ENCODE measurements at places on chromosomes 1 and 21. TPM values are rescaled to one million over a fixed set of nuclear protein-coding genes. Genes with fewer than 3 reads are reported as not detected.

DNA sequence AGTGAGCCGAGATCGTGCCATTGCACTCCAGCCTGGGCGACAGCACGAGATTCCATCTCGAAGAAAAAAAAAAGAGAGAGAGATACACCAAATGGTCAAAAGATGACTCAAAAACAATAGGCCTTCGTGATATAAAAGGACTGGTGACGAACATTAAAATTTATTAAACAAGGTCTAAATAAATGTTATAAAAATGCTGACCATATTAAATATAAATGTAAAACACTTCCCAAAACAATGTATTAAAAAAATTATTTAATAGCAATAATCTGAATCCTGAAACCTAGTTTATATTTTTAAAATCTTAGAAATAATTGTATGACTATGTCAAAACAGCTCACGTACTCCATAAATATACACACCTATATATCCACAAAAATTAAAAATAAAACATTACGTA is 247.6 kb downstream of the SETD4 start:
- no peak for DNase-seq

DNA sequence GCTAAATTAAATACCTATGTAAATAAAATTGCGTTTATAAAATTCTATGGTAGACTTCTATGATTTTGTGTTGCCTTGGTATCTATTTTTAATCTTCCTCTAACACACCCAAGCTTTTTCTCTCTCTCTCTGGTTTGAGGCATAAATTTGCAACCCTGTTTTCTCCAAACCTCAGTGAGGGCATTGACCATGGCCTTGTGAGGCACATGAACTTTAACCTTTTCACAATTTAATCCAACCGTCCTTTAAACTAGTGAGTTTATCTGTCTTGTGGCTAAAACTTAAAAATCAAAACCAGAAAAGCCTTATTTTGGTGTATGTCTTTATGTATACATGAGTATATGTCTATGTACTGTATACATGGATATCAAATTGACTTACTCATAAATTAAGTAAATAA is 746.6 kb upstream of the B3GALT2 start:
- no peak for DNase-seq

GRCh38 chr21:33308586-33309490 is 15.9 kb upstream of the IFNAR1 start:
- no peak for DNase-seq

The KCNE2 gene
- polyA plus RNA-seq, result 0.13 TPM

The TNFRSF4 gene
- 2.2 TPM for polyA plus RNA-seq
